AG08395 (cell line): ENCODE measurements at places on chromosomes 12 and 14.
A peak's percentile ranks its signal among the peaks of the same experiment; 100 is the strongest.

- no peak for DNase-seq
Observed at GRCh38 chr12:6443361-6443983, 1.3 kb upstream of the CD27 start.

GRCh38 chr12:9718968-9719367 lies 13.9 kb downstream of the CLECL1 start:
- no peak for DNase-seq

GRCh38 chr14:26984311-26985177 lies 386.7 kb upstream of the NOVA1 start:
- DNase-seq: peak; percentile 17

GRCh38 chr12:23066095-23066494 lies 441.1 kb downstream of the ETNK1 start:
- no peak for DNase-seq

DNA sequence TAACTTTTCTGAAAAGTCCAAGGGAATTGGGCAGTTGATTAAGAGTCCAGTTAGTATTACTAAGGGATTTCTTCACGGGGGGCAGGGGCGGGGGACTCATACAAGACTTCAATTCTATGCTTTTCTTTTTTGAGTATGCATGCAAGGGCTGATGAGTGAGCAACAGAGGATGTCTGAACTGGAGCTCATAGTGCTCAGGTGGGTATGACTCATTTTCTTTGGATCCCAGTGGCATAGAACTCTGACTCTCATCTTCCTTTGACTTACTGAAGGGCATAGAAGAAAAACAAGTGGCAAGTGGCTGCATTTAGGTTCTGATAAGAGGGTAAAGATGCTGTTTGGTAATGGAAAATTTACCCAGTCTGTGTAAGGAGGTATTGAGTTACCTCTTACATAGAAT lies 749.2 kb downstream of the NOVA1 start:
- DNase-seq: no peak

GRCh38 chr12:57048423-57049118 lies 1.4 kb downstream of the MYO1A start:
- no peak for DNase-seq

DNA sequence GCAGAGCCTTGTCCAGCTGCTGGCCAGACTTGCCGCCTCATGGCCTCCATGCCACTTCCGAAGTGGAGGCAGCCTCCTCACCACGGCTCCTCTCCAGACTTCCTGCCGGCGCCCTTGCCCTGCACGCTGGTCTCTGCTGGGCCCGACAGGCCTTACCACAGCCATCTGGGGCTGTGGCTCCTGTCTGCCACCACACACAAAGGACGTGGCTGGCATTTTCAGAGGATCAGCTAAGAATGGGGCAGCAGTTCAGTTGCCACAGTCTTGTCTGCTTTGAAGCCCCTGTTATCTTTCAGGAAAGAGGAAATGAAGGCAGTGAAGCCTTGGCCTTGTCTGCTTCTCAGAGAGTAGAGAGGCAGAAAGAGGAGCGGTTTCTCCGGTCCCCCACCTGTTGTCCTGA lies 178.0 kb upstream of the FKBP4 start:
- no peak for DNase-seq

- DNase-seq: no peak
Observed at GRCh38 chr14:41830714-41831406, 224.2 kb downstream of the LRFN5 start.
